Thoracic aorta (tissue), 2 donors: ENCODE measurements at places on chromosomes 5 and 9. TPM values are rescaled to one million over a fixed set of nuclear protein-coding genes. Genes with fewer than 3 reads are reported as not detected.

Gene CD274
- 7.3 TPM for total RNA-seq

Gene HAVCR2
- 38.0 TPM for total RNA-seq

Gene OR2Y1
- not detected for total RNA-seq

Gene IL5
- not detected for total RNA-seq

Gene LHX3
- total RNA-seq = not detected

Gene TAF11L10
- total RNA-seq = not detected

GRCh38 chr5:19987612-19988361, at the start of gene CDH18:
TSS of gene CDH18 (minus strand) at chr5:19988200. CDS start at chr5:19838986, 149,214 bp downstream.
- no peaks in the 10 kb centered on the region for H3K4me1 ChIP-seq
- H3K4me3 ChIP-seq = peak within 1 kb of the TSS; percentile 22
- DNase-seq = no peak
- no peaks in the 10 kb centered on the region for H3K36me3 ChIP-seq
- H3K27me3 ChIP-seq = no peaks in the 10 kb centered on the region

DNA sequence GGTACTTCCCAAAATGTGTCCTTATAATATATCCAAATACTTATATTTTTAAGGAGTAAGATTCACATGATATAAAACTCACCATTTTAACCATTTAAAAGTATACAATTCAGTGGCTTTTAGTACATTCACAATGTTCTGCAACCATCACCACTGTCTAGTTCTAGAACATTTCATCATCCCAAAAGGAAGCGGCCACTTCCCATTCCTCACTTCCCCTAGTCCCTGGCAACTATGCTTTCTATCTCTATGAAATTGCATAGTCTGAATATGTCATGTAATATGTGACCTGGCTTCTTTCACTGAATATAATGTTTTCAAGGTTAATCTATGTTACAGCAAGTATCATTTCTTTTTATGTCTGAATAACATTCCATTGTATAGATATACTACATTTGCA, 615.1 kb upstream of the SGCD start:
- no peaks in the 10 kb centered on the region for H3K27me3 ChIP-seq
- no peaks in the 10 kb centered on the region for H3K36me3 ChIP-seq
- no peak for DNase-seq

- DNase-seq = no peak
- no peak overlapping the region for H3K27ac ChIP-seq
These were observed 97.1 kb upstream of the IL12B start for GRCh38 chr5:159427180-159428012.

- no peaks in the 10 kb centered on the region for H3K27me3 ChIP-seq
- H3K4me3 ChIP-seq = no peak overlapping the region
- H3K36me3 ChIP-seq = no peaks in the 10 kb centered on the region
- H3K4me1 ChIP-seq = peaks cover 21% of the 10 kb centered on the region
These were observed 126.9 kb downstream of the KCNIP1 start for GRCh38 chr5:170630711-170631141.

DNA sequence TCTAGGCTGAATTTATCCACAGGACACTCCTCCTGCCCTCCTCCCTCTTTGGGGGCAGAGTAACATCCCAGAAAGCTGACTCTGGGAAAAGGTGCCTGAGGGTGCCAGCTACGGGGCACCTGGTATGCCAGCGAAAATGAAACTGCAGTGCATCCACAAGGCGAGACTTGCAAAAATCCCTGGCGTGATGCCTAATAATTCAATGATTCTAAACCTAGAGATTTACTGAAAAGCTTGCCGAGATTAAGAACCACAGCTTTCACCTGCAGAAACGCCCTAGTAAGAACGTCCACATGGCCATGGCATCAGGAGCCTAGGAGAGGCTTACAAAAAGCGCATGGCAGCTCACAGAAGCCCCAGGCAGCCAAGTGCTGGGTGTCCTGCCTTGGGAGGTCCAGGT, 20.9 kb downstream of the CCNJL start:
- H3K27me3 ChIP-seq = no peaks in the 10 kb centered on the region
- no peaks in the 10 kb centered on the region for H3K36me3 ChIP-seq
- no peak overlapping the region for H3K4me3 ChIP-seq

- no peaks in the 10 kb centered on the region for H3K36me3 ChIP-seq
- H3K4me1 ChIP-seq = no peaks in the 10 kb centered on the region
- no peak overlapping the region for H3K27ac ChIP-seq
- DNase-seq = no peak
These were observed 34.3 kb downstream of the PARP8 start for GRCh38 chr5:50700706-50701105.

- no peaks in the 10 kb centered on the region for H3K27me3 ChIP-seq
- no peaks in the 10 kb centered on the region for H3K4me1 ChIP-seq
- no peaks in the 10 kb centered on the region for H3K36me3 ChIP-seq
- H3K4me3 ChIP-seq = no peak overlapping the region
These were observed 138.4 kb upstream of the ZNF618 start for GRCh38 chr9:113737517-113738271.

DNA sequence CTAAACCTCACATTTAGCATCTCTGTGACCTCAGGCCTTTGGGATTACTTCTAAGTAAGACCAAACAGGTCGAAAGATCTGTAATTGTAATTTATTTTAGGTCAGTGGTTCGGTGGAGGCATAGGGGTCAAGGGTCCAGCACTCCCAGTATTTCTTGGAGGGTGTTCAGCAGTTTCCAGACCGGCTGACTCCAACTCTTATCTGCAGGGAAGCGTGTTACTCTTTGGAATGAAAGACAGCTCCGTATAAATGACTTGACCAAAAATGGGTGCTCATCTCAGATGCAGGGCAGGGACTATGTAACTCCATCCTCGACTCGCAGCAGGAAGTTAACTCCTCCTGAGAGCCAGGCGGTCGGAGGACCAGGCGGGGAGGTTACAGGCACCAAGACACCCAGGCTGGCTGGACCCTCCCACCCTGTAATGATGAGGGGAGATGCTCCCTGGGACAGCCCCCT, 620 bp upstream of the VPS13A start:
- peak overlapping the region; percentile 70 for H3K27ac ChIP-seq
- H3K4me1 ChIP-seq = peaks cover 17% of the 10 kb centered on the region
- DNase-seq = no peak
- H3K27me3 ChIP-seq = no peaks in the 10 kb centered on the region
- no peaks in the 10 kb centered on the region for H3K36me3 ChIP-seq
- peak overlapping the region; percentile 77 for H3K4me3 ChIP-seq

- no peak overlapping the region for H3K4me3 ChIP-seq
- no peak overlapping the region for H3K27ac ChIP-seq
These were observed 1.1 kb upstream of the PLEKHG4B start for GRCh38 chr5:90590-91547.

- no peaks in the 10 kb centered on the region for H3K4me1 ChIP-seq
- H3K27me3 ChIP-seq = no peaks in the 10 kb centered on the region
- no peak overlapping the region for H3K27ac ChIP-seq
- H3K36me3 ChIP-seq = no peaks in the 10 kb centered on the region
- DNase-seq = no peak
These were observed 40.9 kb upstream of the APC start for GRCh38 chr5:112696786-112697185.

DNA sequence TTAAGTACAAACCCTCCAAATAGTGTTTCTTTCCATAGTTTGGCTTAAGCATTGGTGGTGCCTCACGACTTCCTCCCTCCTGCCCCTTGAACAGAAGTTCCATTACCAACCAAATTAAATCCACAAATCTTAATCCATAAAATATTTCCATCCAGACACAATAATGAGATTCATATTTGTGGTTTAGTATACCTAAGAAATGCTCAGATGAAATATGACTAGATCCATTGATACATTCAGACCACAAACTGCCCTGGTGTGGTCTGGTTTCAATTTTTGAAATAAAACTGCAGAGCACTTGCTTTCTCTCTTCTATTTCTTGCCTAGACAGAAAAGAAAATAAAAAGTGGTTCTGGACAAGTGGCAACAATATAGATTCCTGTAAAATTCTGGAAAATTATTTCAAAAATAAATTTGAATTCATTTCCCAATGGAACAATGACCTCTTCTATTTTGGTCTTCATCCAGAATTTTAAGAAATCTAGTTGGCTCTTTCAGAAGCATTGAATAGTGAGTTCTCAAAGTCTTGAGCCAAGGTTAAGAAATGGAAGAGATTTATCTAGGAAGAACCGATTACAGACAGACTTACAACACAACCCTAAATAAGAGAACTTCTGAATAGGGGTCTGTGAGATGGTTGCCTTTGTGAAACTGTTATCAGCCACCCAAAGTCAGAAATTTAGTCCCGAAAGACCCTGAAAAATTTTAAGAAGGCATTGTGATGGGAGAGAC, 14.0 kb downstream of the TNC start:
- no peaks in the 10 kb centered on the region for H3K4me1 ChIP-seq
- no peaks in the 10 kb centered on the region for H3K36me3 ChIP-seq
- no peaks in the 10 kb centered on the region for H3K27me3 ChIP-seq
- no peak overlapping the region for H3K27ac ChIP-seq
- no peak for DNase-seq
- H3K4me3 ChIP-seq = no peak overlapping the region

DNA sequence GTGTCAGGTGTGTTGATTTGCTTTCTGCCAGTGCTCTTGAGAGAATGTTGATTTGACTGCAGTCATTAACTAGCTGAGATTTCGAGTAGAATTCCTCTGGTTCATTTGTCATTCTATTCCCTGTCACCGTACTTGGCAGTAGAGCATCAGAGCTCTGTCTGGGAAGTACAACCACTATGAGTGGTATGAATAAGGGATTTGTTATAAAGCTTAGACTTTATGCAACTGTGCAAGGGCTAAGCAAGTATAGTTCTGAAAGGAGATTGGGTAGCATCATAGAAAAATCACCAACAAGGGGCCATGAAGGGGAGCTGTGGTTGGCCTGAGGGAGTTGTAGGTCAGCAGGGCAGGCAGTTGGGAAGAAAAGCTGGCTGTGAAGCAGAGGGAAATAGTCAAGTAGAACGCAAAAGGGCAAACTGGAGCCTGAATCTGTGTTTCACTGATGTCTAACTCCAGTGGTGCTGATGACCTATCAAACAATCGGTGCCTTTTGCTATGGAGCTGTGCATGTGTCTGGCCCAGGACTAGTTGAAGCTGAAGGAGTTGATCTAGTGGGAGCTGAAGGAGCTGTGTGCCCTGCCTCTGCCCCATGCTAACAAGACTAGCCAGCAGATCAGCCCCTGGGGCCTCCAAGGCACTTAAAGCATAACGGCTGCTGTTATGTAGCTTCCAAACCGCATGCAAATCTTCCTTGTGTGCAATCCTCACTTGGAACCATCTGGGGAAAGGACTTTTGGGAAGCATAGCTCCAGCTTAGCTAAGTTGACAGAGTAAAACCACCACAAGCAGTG, 110.0 kb downstream of the SLC28A3 start:
- no peak overlapping the region for H3K4me3 ChIP-seq
- no peaks in the 10 kb centered on the region for H3K27me3 ChIP-seq
- H3K4me1 ChIP-seq = no peaks in the 10 kb centered on the region
- DNase-seq = no peak
- H3K27ac ChIP-seq = no peak overlapping the region

DNA sequence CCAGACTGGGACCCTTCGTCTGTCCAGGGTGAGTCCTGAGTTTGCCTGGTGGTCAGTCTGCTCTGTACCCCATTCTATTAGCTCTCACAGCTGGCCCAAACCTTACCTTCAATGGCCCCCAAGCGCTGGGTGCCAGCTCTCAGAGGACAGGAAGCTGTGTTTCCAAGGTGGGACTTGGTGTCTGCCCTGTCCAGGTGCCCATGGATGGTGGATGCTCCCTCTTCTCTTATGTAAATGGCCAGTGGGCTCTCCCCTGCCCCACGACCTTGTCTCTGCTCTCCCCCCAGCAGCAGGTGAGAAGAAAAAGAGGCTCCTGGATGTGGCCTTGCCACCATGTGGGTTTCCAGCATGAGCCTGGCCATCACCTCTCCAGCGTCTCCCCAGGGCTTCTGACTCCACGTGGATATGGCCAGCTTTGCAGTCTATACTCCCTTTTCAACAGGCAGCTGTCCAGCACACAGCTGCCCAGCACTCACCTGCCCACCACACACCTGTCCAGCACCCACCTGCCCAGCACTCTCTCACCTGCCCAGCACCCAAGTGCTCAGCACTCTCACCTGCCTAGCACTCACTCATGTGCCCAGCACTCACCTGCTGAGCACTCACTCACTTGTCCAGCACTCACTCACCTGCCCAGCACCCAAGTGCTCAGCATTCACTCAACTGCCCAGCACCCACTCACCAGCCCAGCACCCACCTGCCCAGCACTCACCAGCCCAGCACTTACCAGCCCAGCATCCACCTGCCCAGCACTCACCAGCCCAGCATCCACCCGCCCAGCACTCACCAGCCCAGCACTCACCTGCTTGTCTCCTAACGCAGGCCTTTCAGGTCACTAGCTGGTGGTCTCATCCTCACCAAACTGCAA, 136.2 kb upstream of the IRX2 start:
- H3K4me1 ChIP-seq = no peaks in the 10 kb centered on the region
- H3K4me3 ChIP-seq = no peak overlapping the region
- no peak for DNase-seq
- no peaks in the 10 kb centered on the region for H3K36me3 ChIP-seq
- no peak overlapping the region for H3K27ac ChIP-seq
